ENCODE measurements at places on chromosomes 3 and 15. TPM values are rescaled to one million over a fixed set of nuclear protein-coding genes. Genes with fewer than 3 reads are reported as not detected.

The CHRNA7 gene
- total RNA-seq: not detected

The NGLY1 gene
- 52.6 TPM for total RNA-seq

The PAK6 gene
- 0.48 TPM for total RNA-seq

The RASGRF1 gene
- not detected for total RNA-seq

The CISH gene
- total RNA-seq: 398 TPM
